ENCODE measurements at places on chromosomes 7 and 10. TPM values are rescaled to one million over a fixed set of nuclear protein-coding genes. Genes with fewer than 3 reads are reported as not detected.

The HMX2 gene
- not detected for total RNA-seq

The LRRC17 gene
- 4.6 TPM for total RNA-seq

The NUDT13 gene
- total RNA-seq = 4.6 TPM

The MSMB gene
- total RNA-seq = not detected

The NFE2L3 gene
- total RNA-seq = 3.0 TPM

The NEUROG3 gene
- 0.54 TPM for total RNA-seq

The OR9A2 gene
- not detected for total RNA-seq

The INTS1 gene
- 48.4 TPM for total RNA-seq

The FXYD4 gene
- not detected for total RNA-seq

The TECPR1 gene
- total RNA-seq = 19.8 TPM

The DMTF1 gene
- 27.0 TPM for total RNA-seq

The OGA gene
- total RNA-seq = 134 TPM

The ANXA8L1 gene
- total RNA-seq = 0.27 TPM

The PALS2 gene
- 22.0 TPM for total RNA-seq

The CALHM3 gene
- not detected for total RNA-seq
